ENCODE measurements at places on chromosomes 7 and 10.
A peak's percentile ranks its signal among the peaks of the same experiment; 100 is the strongest.

- DNase-seq = peak; percentile 80
These were observed 652 bp downstream of the KAZALD1 start for GRCh38 chr10:101062232-101063049.

- DNase-seq = no peak
These were observed 81.7 kb downstream of the KMT2C start for GRCh38 chr7:152354061-152354460.

GRCh38 chr7:35036361-35037171 lies 719 bp downstream of the DPY19L1 start:
- peak; percentile 63 for DNase-seq

- no peak for DNase-seq
These were observed 451.5 kb downstream of the SORCS1 start for GRCh38 chr10:106712988-106713387.

- DNase-seq = peak; percentile 46
These were observed 15.6 kb downstream of the ASB4 start for GRCh38 chr7:95501261-95501832.

DNA sequence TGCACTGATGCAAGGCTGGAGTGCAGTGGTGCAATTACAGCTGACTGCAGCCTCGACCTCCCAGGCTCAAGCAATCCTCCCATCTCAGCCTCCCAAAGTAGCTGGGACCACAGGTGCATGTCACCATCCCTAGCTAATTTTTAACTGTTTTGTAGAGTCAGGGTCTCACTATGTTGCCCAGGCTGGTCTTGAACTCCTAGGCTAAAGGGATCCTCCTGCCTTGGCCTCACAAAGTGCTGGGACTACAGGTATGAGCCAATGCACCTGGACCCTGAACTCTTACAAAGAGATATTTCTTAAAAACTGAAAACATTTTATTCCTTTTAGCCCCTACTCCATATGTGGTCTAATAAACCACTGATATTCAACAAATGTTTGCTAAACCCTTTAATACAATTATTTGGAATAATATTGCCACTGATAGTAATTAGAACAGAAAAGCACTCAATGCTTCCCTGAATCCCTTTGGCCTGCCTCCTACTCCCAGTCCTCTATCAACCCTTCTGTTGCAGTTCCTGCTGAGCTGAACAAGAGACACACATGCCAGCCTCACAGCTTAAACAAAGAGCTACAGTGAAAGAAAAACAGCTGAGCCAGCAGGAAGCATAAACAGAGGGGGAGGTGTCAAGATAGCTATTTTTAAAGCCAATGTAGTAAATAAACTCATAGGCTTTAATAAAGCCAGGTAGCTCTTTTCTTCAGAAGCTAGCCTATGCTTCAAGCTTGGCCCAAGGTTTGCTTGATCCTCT lies 7.0 kb upstream of the GNAI1 start:
- no peak for DNase-seq

DNA sequence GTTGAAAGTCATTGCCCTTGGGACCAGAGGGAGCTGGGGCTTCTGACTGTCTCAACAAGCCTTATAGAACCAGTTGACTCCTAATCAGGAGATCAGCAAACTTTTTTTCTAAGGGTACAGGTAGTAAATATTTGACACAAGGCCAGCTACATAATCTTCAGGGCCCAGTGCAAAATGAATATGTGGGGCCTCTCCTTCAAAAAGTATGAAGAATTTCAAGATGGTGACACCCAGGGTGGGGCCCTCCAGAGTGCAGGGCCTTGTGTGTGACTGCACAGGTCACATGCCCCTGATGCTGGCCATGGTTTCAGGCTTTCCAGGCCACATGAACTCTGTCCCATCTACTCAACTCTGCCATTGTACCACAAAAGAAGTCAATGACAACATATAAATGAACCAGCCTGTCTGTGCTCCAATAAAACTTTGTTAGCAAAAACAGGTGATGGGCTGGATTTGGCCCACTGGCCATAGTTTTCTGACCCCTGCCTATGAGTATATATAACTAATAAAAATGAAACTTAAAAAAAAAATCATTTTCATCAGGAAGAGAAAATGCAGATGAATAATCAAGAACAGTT lies 6.1 kb downstream of the MMRN2 start:
- DNase-seq = no peak

GRCh38 chr7:151424799-151425198 lies 15.0 kb upstream of the WDR86 start:
- DNase-seq = no peak

DNA sequence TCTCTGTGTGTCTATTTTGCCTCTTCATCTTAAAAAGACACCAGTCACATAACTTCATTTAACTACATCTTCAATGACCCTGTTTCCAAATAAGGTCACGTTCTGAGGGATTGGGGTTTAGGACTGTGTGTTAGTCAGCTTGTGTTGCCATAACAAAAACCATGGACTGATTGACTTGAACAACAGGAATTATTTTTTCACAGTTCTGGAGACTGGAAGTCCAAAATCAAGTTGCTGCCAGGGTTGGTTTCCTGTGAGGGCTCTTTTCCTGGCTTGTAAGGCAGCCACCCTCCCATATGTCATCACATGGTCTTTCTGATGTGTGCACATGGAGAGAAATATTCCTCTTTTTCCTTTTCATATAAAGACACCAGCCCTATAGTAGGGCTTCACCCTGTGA lies 55.3 kb downstream of the REEP3 start:
- no peak for DNase-seq

DNA sequence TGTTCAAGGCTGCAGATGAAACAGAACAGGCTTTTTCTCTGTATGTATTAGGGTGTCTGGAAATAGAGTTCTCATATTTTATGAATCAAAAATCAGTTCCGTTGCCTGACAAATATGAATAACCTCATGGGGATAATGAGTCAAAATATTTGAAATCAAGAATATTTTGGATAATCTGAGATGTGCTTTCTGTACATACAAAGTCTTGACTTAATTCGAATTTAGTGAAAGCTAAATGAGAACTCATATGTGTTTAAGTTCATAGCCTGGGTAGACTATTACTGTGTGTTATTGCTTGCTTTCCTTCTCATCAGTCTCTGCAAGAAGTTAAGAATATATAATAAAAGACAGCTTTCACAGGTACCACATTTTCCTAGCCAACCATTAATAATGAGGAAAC lies 689.0 kb downstream of the REEP3 start:
- DNase-seq = no peak

DNA sequence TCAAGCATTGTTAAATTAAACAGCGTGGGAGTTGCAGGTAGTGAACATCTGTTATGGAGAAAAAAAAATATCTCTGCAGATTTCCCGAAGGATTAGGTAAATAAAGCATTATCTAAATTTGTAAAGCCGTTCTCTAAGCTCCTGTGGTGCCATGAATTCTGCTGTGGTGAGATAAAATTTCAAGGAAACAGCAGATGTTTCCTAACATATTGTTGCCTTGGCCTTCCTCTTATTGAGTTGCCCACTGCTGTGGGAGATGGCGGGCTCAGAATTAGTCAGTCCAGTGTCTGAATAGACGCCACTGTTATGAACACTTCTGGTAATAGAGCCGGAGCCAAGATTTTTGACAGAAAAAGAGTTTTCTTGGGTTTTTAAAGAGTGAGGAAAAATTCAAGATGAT lies 82.6 kb upstream of the ELMO1 start:
- DNase-seq = no peak

DNA sequence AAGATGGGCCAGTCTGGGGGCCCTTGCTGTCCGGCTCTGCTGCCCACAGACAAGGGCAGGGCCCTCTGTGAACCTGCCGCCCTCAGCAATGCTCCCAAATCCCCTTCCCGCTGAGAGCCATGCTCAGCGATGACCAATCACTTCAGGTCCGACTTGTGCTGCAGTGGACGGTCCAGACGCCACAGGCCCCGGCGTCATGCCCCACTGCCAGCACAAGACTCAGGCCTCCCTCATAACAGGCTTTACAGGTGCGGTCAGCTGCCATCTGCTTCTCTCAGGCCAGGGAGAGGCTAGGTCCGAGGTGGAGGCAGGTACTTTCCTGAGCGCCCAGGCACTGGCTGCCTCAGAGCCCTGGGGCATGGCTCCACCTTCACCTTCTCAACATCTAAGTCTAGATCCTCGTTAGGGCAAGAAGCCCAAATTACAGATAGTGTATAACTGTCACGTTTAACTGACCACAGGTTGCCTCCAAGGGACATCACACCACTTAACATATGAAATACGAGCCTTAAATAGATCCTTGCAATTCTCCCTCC lies 393.2 kb downstream of the PTPRN2 start:
- DNase-seq = no peak

GRCh38 chr7:83643739-83644138 lies 5.2 kb downstream of the SEMA3E start:
- no peak for DNase-seq

DNA sequence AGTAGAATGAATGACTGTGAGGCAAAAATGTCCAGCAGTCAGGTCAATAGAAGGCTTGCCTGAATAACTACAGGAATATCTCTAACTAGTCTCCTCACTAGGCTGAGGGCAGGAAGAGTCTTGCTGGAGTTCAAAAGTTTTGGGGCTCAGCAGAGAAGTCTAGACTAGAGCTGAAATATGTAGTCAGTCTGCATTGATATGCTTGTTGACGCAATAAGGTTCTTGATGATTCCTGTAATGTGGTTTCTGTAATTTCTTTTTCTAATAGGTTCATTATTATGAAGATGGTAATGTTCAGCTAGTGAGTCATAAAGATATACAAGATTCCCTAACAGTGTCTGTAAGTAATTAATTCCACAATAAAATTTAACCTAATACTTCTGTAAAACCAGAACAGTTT lies 41.5 kb upstream of the ST7 start:
- no peak for DNase-seq
